DMS79 (cell line): ENCODE measurements at places on chromosomes 11 and 22.

DNA sequence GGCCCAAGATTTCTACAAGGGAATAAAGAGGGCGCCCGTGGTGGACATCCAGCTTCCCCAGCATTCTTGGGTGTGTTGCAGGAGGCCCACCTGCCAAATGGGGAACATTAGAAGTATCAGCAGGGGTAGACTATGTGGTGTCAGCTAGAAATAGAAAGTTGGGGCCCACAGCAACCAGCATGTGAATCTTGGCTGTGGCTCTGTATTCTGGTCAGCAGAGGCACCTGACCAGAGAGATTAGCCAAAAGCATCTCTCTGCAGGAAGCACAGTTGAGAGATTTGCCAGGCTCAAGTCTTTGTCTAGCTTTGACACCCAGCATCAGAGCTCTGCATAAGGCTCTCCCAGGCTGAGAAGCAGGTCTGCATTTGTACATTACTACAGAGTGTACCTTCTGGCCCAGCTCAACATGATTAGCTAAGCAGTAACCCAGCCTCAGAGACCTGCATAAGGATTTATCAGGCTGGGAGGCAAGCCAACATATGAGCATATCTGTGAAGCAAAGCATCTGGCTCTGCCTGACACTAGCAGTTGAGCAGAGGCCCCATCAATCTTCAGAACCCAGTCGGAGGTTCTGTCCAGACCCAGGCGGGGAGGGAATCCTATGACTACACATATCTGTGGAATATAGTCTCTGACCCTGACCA lies 79.9 kb downstream of the MS4A13 start:
- no peak for DNase-seq

DNA sequence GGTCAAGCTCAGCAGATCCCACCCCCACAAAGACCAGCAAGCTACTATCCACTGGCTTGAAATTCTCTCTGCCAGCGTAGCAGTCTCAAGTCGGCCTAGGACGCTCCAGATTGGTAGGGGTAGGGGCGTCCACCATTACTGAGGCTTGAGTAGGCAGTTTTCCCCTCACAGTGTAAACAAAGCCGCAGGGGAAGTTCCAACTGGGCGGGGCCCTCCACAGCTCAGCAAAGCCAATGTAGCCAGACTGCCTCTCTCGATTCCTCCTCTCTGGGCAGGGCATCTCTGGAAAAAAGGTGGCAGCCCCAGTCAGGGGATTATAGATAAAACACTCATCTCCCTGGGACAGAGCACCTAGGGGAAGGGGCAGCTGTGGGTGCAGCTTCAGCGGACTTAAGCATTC lies 1064.9 kb upstream of the TENM4 start:
- no peak for DNase-seq

GRCh38 chr11:134047586-134047999 lies 21.3 kb upstream of the JAM3 start:
- DNase-seq = no peak

GRCh38 chr22:46464701-46465344 lies 72.6 kb downstream of the CELSR1 start:
- DNase-seq = peak; percentile 84

DNA sequence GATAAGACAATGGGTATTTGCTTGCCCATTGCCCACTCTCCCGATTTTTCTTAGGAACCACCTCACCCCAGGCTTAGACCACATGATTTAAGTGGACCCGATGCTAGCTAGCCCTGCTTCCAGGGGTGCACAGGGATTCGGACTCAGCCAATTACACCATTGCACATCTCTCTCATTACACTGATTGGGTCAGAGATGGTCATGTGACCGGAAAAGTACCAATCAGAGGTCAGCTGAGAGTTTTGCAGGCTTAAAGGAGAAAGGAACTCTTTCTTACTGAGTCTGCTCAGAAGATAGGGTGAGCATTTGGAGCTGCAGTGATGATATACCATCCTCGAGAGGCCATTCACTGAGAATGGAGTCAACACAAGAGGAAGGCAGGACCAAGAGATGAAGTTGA lies 12.2 kb upstream of the ANKK1 start:
- no peak for DNase-seq

GRCh38 chr22:19760058-19760950 lies at the start of gene TBX1:
Gene TBX1 (plus strand): TSS chr22:19760778. CDS start chr22:19760844, 66 bp downstream.
- no peak for DNase-seq

DNA sequence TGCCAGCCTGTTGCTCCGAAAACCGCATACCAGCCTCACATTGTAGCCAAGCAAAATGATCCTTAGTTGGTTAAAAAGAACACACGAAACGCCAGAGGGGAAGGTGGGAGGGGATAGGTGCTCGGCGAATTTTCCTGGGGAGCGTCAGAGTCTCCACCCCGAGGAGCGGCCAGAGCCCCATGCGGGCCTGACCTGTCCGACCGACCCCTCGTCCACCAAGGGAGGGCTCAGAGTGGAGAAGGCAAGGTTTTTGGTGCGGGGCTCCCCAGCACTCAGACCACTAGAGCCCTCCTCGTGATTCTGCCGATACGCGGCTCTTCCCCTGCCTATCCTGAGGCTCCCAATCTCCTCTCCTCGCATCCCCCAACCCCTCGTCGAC lies 39.6 kb downstream of the DIXDC1 start:
- DNase-seq = no peak

- no peak for DNase-seq
These were observed 24.2 kb downstream of the TSKU start for GRCh38 chr11:76807206-76807875.

- DNase-seq = no peak
These were observed 94.8 kb upstream of the AMOTL1 start for GRCh38 chr11:94673386-94673785.

GRCh38 chr11:33934450-33934849 lies 42.6 kb upstream of the LMO2 start:
- no peak for DNase-seq

GRCh38 chr22:42313804-42314581 lies 43.5 kb upstream of the TCF20 start:
- DNase-seq = peak; percentile 91

DNA sequence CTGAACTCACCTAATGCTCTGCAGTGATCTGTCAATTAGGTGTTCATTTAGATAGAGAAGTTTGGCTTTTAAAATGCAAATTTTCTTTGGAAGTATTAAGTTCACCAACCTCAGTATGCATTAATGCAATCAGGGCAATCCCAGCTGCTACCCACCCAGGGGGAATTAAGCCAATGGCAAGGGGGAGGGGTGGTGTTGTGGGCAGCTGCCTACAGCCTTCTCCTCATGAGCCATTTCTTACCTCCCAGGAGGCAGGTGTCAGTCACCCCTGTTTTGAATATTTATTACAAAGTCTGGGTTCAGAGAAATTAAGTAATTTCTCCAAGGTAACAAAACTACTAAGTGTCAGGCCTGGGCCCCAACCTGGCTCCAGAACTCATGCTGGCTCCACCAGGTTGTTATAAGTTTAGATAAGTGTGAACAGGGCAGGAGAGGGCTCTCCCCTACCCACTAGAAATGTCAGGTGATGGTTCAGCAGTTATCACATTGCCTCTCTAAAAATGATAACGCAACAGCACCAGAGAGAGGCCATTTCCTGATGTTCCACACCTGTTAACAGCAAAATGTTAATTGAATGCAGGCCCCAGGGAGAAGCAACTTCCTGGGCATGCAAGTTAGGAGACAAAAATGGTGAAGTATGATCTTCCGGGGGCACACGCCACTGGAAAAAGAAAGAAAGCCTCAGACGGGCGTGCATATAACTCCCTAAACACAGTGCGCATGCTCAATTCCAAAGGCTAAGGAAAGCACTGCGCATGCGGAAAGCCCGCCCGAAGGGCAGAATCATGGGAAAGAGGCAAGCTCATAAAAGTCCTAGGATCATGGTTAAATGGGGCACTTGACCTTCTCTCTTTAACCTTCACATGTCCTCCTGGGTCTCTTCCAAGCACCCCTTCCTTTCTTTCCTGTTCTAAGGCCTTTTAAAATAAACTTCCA lies 35.4 kb upstream of the GNAZ start:
- DNase-seq = no peak

DNA sequence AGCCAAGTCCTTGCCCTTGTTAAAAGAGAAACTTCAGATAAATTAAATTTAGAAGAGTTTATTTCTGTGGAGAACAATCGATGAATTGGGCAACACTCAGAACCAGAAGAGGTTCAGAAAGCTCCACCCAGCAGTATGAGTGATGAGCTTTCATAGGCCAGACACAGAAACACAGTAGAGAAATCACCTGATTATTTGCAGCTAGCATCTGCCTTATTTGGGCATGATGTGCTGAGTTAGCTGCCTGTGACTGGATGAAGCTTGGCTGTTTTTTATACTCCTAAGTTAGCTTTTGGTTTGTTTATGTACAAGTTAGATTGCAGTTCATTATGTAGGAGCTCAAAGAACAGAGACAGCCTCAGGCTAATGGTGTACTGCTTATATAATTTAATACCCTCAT lies 269.5 kb upstream of the SESN3 start:
- no peak for DNase-seq

- DNase-seq = no peak
These were observed 13.1 kb downstream of the MLC1 start for GRCh38 chr22:50072167-50072555.

DNA sequence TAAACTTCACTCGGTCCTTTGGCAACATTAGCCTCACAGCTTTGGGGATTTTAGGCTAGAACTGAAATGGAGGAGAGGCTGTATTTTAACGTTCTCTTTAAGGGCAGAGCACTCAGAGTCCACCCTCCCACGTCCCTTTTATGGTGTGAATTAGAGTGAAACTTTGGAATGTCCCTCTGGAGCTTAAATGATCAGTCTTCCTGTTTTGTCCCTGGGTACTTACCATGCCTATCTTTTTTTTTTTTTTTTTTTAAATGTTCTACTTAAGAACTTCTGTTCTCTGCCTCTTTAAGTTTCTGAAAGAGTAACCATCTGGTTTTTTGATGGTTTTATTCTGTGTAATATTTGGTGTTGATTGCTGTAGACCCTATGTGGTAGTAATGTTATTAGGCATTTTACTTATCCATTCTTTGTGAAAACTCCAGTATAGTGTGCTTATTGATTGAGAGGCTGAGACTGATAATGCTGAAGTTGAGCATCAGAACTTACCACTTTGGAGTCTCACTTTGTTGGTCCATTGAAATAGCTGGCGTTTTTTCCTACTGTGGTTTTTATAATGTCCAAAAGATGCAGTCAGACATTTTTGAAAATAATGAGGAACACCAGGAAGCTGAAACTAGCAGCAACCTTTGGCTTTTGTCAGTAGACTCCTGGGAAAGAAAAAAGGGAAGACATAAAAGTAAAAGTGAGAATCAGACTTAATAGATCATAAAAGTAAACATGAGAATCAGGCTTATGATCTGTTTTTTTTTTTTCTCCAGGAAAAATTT lies 11.6 kb downstream of the UVRAG start:
- DNase-seq = no peak

GRCh38 chr11:16279524-16279923 lies 76.8 kb downstream of the SOX6 start:
- no peak for DNase-seq

GRCh38 chr11:47192111-47192510 lies 5.9 kb upstream of the PACSIN3 start:
- no peak for DNase-seq

DNA sequence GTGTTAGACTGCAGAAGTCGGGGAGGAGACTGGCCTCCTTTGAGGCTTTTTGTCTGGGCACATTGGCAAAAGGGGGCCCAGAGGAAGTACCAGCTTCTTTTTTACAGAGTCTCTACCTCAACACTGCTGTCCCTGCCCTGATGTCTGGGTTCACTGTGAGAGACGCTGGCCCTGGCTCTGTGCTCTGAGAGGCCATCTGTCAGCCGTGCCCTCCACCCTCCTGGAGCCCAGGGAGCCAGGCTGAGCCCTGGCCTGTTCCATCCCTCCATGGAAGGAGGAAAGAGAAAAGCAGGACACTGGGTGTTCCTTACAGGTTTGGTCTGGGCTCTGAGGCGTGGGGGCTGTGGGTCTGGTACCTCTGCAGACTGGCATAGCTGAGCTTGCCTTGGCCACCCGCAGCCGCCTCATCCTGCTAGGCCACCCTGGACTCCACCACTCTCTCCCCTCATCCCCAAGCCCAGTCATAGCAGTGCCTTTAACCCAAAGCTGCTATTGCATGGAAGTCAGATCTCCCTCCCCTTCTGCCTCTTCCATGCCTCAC lies 105.5 kb upstream of the PARVA start:
- no peak for DNase-seq

DNA sequence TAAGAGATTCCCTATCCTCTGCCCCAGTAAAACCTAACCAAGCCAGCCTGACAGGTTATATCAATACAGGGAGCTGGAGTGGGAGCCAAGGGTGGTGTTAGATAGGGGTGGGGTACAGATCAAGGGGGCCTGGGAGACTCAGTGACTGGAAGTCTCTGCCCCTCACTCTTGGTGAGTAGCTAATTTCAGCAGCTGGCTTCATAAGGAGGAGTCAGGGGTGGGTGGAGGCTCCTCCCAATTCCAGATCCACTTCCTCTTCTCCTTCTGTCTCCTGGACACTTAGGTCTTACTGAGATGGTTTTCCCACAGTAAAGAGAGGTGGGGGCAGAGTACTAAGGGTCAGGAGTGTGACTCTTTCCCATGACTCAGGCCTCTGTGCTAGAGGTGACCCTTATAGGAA lies 1.1 kb upstream of the VSIG2 start:
- DNase-seq = no peak

- DNase-seq = no peak
These were observed 17.5 kb downstream of the OR9G1 start for GRCh38 chr11:56716379-56716854.

DNA sequence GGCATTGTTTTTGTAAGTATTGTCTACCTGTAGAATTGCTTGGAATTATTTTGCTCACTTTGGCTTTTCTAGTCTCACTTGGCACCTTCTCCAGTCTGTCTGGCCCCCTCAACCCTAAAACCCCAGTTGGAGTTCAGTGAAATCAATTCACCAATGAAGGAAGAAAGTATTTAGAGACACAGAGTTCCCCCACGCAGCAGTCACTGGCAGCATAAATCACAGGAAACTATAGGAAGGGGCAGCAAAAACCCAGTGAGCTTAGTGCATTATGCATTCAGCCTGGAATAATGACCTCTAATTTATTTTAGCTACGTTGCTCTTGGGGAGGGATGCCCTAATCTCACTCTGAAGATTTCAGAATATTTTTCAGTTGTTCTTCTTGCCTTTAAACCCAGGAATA lies 204.7 kb upstream of the BLID start:
- DNase-seq = no peak

DNA sequence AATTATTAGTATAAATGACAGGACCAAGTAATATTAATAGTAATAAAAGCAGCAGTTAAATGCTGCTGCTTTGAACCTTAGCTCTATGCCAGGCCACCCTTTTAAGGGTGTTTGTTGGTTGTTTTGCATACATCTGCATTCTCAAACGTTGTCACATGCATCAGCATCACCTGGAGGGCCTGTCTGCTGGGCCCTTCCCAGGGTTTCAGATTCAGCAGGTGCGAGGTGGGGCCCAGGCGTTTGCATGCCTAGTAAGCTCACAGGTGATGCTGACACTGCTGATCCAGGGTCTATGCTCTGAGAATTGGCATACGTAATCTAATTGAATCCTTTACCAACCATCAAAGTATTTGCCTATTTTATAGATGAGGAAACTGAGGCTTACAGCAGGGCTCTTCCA lies 246.5 kb downstream of the CADM1 start:
- no peak for DNase-seq
